ENCODE measurements at places on chromosomes 16 and 17.

- no peak for DNase-seq
Measured at GRCh38 chr16:87206646-87207451, 110.3 kb downstream of the C16orf95 start.

GRCh38 chr16:68948230-68948910, 105.0 kb downstream of the TANGO6 start:
- no peak for DNase-seq

GRCh38 chr17:39699818-39700147, at the start of gene ERBB2:
ERBB2 (plus strand) TSS chr17:39700064; CDS start chr17:39700239, 175 bp downstream.
- no peak for DNase-seq

DNA sequence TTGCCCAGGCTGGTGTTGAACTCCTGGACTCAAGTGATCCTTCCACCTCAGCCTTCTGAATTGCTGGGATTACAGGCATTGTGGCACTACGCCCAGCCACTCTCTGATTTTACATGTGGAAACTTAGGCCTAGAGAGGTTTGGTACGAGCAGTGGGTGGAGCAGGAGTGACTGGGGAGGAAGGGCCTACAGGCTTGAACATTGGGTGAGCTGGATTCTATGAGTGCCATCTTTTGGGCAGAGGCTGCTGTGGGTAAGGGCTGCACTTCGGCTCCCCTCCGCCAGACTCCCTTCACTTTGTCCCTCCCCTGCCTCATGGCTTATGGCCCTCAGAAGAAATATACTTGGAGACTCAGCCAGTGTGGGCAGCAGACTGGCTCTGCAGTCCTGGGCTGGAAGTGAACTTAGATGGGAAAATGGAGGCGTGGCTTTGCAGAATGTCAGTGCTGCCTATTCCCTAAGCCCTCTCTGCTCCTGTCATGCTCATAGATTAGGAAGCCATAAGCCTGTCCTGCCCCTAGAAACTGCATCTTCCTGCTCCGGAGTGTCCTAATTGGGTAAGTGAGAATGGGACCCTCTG, 9.5 kb upstream of the MRC2 start:
- DNase-seq: no peak

GRCh38 chr16:81601601-81602255, 157.1 kb downstream of the CMIP start:
- DNase-seq: no peak

GRCh38 chr17:60148373-60148772, 1.4 kb upstream of the CA4 start:
- no peak for DNase-seq

- no peak for DNase-seq
Measured at GRCh38 chr17:12421077-12421476, 244.6 kb upstream of the MYOCD start.

DNA sequence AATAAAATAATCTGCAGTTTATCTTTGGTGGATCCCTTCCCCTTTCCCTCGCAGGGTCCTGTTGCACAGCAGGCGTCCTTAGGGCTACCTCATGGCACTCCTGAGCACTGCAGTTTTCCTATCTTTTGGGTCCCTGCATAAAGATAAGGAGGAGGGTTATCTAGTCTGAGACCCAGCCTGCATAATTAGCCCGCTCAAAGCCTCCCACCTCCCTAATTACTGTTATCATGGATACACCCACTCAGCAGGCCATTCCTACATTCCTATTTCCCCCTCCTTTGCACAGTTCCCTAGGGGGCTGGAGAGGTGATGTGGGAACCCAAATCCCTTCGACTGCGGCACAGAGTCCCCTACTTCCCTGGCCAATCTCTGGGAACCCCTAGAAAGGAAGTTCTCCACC, 5.1 kb upstream of the CLUH start:
- DNase-seq: no peak

DNA sequence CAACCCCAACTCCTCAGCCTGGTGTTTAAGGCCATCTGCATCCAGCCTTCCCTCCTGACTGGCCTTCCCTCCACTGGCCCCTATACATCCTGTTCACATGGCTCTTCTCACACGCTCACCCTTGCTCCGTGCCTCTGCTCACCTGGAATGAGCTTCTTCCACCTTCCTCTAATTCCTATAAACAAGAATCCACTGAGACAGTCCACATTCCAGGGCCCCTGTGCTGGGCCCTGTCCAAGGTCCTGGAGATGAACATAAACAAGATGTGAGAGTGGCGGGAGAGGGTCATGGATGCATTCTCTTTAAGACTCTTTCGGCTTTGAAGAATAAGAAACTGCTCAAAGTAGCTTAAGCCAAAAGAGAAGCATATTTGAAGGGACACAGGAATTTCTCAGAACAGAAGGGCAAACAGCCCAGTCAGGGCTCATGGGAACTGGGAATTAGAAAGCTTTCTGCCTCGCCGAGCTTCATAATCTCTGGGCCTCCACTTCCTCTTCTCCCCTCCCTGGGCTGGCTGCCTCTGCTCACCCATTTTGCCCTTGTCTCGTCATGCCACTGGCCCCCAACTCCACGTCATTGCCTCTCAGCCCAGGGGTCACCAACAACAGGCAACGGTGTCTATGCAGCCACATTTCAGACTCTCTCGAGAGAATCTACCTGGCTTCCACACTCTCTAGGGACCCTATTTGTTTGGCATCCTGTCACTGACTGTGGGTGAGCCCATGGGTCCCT, 13.5 kb downstream of the SPPL2C start:
- DNase-seq: no peak

DNA sequence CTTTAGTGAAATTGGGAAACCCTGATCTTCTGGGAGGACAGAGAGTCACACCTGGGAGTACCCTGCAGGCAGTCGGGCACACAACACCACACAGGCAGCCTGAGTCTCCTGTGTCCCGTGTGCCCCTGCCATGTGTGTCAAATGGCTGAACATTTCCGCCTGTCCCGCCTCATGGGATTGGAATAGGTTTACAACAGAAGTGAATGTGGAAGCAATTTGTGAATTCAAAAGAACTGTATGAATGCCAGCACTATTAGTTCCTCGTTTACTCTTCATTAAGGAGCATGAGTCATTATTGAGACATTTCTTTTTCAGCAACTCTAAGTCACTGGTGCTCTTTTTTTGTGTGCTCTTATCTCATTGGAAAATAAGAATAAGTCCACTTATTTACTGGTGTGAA, 226.5 kb downstream of the PMP22 start:
- DNase-seq: no peak

- DNase-seq: no peak
Measured at GRCh38 chr17:38702916-38703741, 1.9 kb upstream of the MLLT6 start.

GRCh38 chr17:82277851-82278250, 4.4 kb upstream of the CSNK1D start:
- DNase-seq: no peak

DNA sequence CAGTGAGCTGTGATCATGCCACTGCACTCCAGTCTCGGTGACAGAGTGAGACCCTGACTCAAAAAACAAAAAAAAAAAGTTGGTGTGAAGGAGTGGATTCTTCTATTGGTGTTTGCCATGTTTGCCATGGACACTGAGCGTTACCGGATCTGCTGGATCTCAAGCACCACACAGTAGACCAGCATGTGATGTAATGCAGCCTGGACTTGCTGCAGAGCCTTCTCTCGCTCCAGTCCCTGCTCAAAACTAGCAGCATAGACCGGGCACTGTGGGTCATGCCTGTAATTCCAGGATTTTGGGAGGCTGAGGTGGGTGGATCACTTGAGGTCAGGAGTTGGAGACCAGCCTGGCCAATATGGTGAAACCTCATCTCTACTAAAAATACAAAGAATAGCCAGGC, 50.4 kb downstream of the BCL7C start:
- DNase-seq: no peak

GRCh38 chr17:50337956-50338355, 8.0 kb upstream of the XYLT2 start:
- no peak for DNase-seq

- DNase-seq: no peak
Measured at GRCh38 chr17:39772415-39772814, 34.7 kb downstream of the GRB7 start.

DNA sequence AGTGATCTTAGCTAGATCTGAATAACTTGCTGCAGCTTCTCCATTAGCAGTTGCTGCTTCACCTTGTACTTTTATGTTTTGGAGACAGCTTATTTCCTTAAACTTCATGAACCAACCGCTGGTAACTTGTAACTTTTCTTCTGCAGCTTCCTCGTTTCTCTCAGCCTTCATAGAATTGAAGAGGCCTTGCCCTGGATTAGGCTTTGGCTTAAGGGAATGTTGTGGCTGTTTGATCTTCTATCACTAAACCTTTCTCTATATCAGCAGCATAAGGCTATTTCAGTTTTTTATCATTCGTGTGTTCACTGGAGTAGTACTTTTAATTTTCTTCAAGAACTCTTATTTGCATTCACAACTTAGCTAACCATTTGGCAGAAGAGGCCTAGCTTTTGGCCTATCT, 21.5 kb upstream of the TMEM92 start:
- no peak for DNase-seq

GRCh38 chr16:86035906-86036305, 136.9 kb downstream of the IRF8 start:
- no peak for DNase-seq

DNA sequence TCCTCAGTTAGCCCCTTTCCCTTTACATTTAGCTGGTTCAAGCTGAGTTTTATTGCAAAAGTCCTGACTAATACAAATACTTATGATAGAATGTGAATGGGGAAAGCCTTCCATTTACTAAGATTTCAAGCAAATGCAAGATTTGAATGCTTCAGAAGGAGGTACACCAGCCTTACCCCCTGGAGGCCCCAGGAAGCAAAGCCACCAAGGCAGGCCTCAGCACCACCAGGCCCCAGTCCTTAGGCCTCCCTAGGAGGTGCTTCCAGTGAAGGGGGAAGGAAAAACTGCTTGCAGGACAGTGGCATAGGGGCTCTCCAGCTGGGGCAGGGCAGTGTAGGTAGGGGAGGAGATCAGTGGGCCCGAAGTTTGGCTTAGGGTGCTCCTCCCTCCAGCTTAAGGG, 7.3 kb upstream of the PRPSAP2 start:
- DNase-seq: no peak

DNA sequence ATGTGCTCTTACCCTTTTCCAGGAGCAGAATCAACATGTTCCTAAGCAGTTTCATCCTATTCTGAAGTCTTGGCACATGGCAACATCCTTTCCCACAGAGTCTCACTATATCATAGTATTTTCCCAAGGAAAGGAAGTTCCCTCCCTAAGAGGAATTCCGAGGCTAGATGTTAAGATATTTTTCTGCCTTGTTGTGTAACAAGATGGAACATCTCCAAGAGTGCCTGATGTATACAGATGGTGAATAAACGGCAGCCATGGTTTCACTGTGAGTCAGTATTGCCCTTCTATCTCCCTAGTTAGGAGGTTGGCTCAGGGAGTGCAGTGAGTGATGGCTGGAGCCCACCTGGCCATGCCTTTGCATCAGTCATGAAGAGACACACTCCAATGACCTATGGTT, 48.2 kb downstream of the SPACA3 start:
- DNase-seq: no peak

DNA sequence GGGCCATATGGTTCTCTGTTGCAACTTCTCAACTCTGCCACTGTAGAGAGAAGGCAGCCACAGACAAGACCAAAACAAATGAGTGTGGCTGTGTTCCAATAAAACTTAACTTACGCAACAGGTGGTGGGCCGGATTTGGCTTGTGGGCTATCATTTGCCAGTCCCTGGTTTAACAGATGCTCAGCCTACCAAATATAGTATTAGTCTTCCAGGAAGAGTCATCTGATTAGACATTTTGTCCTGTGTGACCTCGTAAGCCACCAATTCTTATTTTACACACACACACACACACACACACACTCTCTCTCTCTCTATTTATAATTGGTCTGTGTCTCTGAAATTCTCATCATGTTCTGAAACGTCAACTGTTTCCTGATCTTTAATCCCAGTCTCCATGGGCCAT, 245.9 kb downstream of the XYLT1 start:
- no peak for DNase-seq

GRCh38 chr16:68380676-68381362, 67.5 kb downstream of the SMPD3 start:
- no peak for DNase-seq

DNA sequence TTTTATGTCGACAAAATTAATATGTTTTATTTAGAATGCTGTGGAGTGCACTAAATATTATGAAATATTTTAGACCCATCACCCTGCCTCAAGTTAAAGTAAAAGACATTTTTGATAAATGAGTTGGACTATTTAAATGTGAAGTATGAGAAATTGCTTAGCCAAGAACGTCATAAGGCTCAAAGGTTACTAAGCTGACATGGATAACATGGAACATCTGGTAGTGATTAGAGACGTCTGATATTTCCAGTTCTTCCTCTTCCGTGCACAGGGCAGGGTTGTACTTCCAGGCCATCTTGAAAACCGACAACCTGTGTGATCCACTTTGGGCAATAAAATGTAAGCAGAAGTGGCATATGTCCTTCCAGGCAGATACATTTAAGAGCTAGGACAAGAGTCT, 7.2 kb upstream of the CCL8 start:
- no peak for DNase-seq

- DNase-seq: no peak
Measured at GRCh38 chr17:56083475-56083874, 69.8 kb upstream of the ANKFN1 start.

- no peak for DNase-seq
Measured at GRCh38 chr16:17511340-17511739, 40.6 kb upstream of the XYLT1 start.

- no peak for DNase-seq
Measured at GRCh38 chr16:75264457-75264998, 13.1 kb upstream of the BCAR1 start.

GRCh38 chr17:54985476-54985875, 16.9 kb downstream of the STXBP4 start:
- no peak for DNase-seq

DNA sequence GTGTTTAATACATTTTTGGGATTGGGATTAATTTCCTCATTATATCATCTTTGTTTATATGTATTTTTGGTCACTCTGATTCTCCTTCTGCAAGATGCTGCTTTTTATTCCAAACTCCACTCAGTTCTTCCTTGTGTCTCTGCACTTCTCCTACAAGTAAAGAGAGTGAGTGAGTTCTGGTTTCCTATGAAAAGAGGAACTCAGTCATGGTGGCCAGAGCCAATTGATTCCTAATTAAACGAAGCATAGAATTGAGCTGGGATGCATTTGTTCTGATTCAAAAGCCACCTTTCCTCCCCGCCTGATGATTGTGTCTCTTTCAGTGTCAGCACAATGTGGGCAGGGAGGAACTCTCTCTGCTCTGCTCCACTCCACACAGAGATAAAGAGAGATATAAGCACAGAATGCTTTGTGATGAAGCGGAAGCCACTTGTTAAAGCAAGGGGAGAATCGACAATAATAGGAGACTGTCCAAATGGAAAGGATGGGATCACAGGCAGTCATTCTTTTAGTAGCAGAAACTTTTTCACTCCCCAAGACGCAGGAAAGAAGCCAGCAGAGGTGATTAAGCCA, 121.3 kb upstream of the GOT2 start:
- no peak for DNase-seq
